ENCODE measurements at places on chromosomes 2 and 18.
A peak's percentile ranks its signal among the peaks of the same experiment; 100 is the strongest.

DNA sequence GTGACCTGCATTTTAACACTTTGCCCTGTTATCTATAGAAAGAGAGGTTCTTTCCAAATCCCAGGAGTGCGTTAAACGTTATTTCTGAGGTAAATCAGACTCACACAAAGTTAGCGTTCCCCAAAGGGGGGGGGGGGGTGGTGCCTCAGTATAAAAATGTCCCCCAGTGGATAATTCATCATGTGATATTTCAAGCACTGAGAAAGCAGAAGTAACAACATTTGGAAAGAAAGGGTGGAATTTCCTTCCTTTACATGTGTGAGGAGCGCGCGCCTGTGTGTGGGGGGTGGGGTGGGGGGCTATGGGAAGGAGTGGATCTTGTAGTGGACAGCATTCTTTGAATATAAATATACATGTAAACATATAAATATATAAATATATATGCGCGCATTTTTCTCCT lies 630.9 kb downstream of the NYAP2 start:
- DNase-seq: no peak

GRCh38 chr2:28626891-28627421 lies 124.7 kb upstream of the PPP1CB start:
- DNase-seq: peak; percentile 91

- no peak for DNase-seq
These were observed 132.5 kb downstream of the SPHKAP start for GRCh38 chr2:228048838-228049490.

- DNase-seq: no peak
These were observed 32.5 kb downstream of the AMER3 start for GRCh38 chr2:130787841-130788240.

GRCh38 chr2:8456151-8457091 lies 225.4 kb upstream of the ID2 start:
- no peak for DNase-seq

- no peak for DNase-seq
These were observed 42.4 kb upstream of the DDX18 start for GRCh38 chr2:117771969-117772630.

DNA sequence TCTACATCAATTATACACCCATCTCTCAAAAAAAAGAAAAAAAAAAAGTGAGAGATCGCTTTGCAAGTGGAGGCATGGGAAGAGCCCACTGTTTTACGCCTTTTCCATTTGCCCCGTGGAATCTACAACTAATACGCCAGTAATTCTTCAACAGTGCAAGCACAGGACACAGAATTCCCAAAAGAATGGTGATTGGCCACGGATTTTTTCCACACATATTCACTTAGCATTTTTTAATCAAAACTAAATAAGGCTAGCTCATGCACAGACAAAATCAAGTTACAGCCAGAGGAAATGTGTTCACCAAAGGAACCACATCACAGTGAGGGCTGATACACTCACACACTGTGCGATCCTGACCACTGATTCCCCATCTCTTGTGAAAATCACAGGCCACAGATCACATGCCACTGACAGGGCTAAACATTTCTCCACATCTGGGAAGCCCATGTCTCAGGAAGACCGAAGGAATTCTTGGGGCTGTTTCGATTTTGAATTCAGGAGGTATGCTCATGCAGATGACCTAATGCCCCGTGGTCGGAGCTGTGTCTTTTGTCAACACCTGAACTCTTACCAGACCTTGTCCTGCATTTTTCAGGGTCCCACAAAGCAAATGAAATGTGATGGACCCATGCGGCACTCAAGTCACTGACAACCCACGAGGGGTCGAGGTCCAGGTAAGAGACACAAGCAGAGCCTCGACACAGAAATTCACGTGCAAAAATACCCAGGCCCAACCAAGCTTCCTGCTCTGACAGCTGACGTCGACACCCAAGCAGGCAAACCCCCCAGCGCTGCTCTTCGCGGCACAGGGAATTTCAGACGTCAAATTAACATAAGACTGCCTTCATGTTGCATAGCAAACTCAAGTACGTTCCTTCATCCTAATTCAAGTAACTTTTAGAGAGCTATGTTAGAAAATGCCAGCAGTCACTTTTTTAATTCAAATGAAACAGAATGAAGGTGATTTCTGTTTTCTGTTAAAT lies 69.6 kb downstream of the ZNF516 start:
- DNase-seq: no peak

DNA sequence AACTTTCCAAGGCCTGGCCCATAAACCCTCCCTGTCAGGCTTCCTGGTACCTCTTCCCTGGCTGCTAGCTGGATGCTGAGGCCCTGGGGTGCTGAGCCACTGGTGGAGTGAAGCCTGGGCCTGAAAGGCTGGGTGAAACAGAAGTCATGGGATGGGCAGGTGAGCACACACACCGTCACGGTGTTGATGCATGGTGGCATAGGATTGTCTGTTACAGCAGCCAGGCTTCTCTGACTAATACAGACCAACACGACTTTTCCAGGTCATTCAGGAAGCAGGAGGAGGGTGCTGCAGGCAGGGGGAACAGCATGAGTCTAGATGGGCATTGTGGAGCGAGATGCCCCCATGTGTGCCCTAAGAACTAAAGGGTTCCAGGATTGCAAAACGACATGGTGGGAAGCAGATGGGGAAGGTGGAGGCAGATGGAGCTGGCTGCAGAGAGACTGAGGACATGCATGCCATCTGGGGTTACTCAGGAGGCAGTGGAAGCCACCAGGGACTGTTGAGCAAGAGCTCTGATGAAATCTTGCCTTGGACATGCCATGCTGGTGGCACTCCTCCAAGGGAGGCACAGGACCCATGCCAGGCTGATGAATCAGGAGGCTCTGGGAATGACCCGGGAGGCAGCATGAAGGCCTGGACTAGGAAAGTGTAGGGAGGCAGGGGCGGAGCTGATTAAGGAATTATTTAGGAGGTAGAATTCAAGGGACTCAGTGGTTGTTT lies 480.9 kb downstream of the TSN start:
- DNase-seq: peak; percentile 89
